ENCODE measurements at places on chromosomes 6 and 20.

GRCh38 chr6:149081281-149081680 is 236.2 kb upstream of the TAB2 start:
- no peak for DNase-seq

GRCh38 chr20:29750268-29750899 is 1507.1 kb upstream of the DEFB115 start:
- no peak for DNase-seq

- no peak for DNase-seq
These were observed 194.0 kb downstream of the TRIM27 start for GRCh38 chr6:28729501-28730402.

DNA sequence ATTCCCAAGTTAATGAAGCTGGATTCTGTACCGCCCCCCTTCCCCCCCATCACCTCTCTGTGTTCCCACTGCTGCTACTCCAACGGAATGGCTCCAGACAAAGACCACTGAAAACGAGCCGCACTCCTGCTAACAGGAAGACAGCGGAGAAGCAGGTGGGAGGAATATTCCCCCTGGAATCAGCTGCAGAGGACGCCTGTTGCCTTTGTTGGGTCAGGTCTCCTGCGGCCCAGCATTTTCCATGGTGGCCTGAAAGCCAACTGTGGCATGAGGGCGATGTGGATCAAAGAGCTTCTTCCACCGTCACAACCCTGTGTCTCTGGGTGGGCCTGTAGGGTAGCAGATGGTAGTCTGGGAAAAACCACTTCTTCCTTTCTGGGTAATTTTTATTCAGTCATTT is 16.8 kb downstream of the AAR2 start:
- DNase-seq = no peak

DNA sequence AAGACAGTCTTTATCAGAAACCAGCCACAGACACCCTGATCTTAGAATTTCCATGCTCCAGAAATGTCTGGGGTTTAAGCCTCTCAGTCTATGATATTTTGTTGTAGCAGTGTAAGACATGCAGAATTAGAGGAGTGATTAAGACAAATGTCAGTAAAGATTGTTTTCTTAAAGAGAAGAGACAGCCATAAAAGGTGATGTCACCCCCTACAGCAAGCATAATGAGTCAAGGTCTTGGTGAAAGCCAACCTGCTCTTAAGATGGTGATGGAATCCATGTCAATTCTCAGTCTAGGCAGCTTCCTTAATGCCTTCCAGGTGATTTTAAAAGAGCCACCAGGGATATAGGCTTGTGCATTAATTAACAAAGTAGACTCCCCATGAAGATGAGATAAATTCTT is 849.9 kb upstream of the EPHA7 start:
- DNase-seq = no peak

DNA sequence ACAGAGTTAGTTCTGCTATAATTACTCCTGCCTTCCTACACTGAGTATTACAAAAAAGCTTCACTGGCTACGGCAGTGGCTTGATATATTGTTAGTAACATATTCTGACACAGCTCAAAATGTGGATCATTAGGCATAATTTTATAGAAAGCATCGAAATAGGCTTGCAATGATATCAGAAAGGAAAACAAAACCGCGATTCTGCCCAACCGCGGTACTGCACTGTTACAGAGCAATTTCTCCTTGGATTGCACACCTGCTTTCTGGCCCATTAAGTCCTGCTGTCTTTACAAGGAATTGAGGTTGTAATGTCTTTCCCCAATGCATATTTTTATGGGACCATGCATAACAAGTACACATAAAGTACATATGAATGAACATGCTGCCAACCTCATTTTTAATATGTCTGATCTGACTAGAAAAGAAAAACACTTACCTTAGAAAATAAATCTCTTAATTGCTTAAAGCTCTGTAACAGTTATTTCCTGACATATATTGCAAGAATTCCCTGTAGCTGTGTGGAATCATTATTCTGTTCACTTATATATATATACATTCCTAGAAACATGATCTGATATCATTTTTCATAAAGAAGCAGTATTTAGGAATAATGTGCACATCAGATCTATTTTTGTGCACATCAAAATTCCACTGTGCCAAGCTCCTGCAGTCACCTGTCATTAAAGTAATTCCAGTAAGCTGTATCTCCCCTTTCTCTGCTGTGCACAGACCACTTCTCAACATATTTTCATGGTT is 763.9 kb downstream of the HACE1 start:
- no peak for DNase-seq

DNA sequence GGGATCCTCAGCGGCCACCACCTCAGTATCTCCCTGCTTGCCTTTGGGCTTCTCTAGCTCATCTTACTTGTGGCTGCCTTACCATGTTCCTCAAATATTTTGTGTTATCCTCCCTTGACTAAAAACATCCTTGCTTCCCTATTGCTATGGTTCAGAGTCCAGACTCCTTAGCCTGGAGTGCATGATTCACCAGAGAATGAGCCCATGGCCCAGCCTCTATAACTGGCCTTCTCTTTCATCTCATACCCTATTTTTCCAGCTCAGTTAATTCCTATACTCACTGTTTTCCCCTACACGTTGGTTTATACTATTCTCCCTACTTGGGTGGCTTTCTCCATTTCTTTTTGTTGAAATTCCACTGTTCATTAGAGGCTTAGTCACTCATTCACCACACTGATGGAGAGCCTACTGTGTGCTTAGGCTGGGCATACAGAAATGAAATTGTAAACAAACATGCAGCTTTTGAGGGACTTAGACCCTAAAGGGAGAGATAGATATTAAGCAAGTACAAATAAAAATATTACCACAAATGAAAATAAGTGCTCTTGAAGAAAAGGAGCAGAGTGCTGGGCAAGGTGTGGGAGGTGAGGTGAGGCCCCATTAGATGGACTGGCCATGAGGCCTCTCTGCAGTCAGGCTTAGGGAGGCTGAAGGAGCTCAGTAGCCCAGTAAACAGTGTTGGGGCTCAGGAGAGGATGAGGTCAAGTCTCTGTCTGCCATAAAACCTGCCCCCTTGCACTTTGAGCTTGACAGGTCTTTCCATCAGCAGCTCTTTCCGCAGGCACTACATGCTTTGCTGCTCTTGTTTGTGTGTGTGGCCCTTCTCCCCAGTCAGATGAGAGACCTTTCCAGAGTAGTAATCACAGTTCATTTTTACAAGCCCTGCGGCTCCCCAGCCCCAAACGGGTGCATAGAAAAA is 109.3 kb downstream of the TCP11 start:
- DNase-seq = no peak

DNA sequence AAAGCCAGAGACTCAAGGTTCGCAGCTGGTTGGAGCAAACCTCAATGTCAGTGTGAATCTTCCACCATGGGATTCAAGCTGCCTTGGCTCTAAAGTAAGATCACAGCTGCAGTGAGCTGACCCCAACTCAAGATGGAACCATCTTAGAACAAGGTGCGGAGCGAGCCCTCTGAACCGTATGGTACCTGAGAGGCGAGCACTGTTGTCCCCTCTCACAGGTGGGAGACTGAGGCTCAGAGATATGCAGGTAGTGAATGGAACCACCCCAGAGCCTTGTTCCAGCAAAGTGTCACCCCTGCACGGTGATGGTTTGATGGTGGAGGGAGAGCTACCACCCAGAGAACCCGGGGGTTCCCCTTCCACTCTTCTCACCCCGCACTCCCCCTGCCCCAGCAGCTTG is 52.5 kb downstream of the BMP7 start:
- DNase-seq = no peak

DNA sequence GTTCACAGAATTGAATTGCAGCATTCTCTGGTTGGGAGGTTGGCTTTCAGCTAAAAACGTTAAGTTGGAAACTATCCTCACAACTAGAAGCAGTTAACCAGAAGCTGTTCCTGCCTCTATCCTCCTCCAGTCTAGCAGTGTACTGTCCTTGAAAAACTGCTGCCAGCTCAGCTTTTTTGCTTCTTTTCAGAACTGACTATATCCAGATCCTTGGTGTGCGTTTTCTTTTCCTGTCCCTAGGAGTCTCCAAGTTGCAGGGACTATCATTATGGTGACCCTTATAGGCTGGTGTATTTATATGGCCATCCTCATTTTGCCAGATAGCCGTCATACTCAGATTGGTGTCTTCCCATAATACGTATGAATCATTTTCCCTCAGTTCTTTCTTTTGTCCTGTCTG is 5.5 kb downstream of the ITCH start:
- no peak for DNase-seq

- no peak for DNase-seq
These were observed 382.0 kb downstream of the TAF4 start for GRCh38 chr20:61683721-61684120.

DNA sequence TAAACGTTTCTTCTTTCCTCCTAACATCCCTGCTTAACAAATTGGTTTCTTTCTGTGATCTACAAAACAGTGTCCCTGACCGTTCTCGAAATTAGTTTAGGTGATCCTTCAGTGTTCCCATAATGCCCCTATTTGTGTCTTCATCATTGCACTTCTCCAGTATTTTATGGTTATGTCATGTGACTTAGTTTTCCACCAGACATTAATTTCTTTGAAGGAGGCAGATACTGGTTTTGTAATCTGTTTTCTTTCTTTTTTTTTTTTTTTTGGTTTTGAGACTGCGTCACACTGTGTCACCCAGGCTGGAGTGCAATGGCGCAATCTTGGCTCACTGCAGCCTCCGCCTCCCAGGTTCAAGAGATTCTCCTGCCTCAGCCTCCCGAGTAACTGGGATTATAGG is 49.2 kb downstream of the FAM217A start:
- DNase-seq = no peak

GRCh38 chr20:8346700-8347270 is 214.7 kb downstream of the PLCB1 start:
- DNase-seq = no peak

DNA sequence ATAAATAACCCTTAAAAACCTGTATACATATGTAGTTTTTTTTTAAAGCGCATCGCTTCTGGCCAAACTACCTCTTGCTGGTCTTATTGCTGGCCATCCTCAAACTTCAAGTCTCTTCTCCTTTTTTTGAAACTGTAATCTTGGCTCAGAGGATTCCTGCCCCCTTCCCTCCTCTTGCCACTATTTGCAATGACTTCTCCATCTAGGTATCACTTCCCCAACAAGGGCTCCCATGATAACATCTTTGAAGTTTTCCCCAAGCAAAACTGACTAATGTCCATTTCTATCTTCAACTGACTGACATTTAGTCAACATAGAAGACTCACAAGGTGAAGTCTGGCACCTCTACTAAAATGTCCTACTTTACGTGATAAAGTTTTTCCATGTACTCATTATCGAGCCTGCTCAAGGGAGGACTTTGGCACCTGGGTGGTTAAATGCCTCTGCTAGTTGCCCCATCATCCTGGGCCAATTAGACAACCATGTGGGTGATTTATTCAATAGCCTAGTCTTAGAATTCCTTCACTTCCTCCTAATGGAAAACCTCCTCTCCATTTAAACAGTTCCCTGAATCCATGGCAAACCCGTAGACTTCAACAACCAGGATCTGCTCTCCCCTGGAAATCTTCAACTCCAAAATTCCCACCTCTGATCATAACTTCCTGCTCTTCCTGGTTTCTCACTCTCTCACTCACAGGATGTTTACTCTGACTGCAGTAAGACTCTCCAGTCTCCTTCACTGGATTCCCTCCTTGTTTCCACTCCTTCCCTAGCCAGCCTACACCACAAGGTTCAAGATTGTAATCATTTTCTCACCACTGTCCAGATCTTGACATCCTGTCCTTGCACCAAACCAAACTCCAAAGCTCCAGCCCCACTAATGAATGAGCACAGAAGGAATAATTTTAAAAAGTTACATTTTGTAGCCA is 9.4 kb upstream of the PLAGL1 start:
- DNase-seq = no peak

DNA sequence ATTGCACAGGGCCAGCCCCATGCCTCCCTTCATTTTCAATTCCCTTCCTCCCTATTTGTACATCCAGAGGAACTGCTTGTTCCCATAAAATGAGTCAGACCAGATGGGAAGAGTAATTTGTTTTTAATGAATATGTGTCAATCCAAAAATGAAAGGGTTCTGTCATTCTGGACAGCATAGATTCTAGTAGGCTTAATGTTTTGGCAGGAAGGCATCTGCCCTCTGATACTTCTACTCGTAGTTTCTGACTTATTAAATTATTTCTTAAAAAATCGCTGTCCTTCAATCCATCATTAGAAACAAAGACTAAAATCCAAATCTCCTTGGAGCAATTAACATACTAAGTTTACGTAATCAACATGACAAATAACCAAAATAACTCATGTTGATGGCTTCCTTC is 665.5 kb downstream of the TENT5A start:
- DNase-seq = no peak
